ENCODE measurements at places on chromosomes 16 and 17. TPM values are rescaled to one million over a fixed set of nuclear protein-coding genes. Genes with fewer than 3 reads are reported as not detected.
A peak's percentile ranks its signal among the peaks of the same experiment; 100 is the strongest.

DNA sequence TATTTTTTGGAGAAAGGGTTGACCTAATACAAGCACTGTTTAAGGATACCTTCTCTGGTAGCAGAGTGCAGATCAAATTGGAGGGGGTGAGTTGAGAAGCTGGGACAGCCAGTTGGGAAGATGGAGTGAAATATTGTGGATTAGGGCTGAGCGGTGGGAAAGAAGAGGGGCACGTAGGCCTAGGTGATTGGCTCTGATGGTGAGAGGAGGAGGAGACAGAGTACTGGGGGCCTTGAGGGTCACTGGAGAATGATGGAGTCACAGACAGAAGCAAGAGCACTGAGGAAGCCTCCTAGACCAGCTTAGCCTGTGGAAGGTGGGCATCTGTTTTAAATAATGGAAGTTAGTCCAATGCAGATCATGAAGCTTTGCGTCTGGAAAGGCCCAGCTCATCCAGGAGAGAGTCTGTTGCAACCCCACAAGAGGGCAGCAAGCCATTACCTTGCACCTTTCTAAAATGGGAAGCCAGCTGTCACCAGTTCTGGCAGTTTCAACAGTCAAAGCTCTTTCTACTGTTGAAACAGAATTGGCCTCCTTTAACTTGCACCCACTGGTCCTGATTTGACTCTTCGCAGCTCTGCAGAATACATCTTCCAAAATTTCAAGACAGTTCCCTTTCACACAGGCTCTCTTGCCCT lies 11.8 kb downstream of the SLC9A5 start:
- peak; percentile 49 for DNase-seq

DNA sequence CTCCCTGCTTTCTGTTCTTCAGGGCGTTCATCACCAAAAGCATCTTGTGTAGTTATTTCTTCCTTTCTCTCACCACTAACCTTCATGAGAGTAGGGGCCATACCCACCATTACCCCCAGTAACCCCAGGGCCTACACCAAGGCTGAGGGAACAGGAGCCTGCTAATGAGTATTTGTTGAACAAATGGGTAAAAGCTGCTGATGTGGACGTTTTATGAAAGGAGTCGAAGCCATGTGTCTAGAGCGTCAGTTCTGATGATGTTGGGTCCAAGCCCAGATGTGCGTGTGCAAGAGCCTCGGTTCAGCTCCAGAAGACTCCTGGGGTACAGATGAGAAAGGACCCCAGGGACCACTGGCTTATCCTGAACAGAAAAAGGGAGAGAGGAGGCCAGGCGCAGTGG lies 77.1 kb upstream of the TBC1D3K start:
- DNase-seq = no peak

GRCh38 chr16:67543582-67543981 lies 15.0 kb downstream of the RIPOR1 start:
- DNase-seq = no peak

DNA sequence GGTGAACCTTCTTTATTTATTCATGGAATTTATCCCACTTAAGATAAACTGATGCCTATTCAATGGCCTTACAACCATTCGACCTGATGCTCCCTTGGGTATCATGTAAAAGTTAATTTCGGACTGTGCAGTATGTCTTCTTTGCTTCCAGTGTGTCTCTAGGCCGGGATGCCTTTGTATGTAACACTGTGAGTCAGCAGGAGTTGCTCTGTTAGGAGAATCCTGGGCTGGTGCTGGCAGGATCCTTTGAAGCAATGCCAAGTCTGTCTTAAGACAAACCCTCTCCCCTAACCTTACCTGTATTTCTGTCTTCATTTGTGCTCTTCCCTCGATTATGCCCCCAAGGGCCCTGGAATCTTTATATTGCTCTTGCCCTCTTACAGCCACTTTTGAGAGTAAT lies 37.9 kb upstream of the ABCA8 start:
- DNase-seq = no peak

- no peak for DNase-seq
Observed at GRCh38 chr16:35599429-35600160, 2140.2 kb downstream of the TP53TG3F start.

- no peak for DNase-seq
Observed at GRCh38 chr16:64900517-64900916, 221.3 kb downstream of the CDH11 start.

GRCh38 chr16:60739737-60740683 lies 1296.2 kb downstream of the CDH8 start:
- DNase-seq = no peak

DNA sequence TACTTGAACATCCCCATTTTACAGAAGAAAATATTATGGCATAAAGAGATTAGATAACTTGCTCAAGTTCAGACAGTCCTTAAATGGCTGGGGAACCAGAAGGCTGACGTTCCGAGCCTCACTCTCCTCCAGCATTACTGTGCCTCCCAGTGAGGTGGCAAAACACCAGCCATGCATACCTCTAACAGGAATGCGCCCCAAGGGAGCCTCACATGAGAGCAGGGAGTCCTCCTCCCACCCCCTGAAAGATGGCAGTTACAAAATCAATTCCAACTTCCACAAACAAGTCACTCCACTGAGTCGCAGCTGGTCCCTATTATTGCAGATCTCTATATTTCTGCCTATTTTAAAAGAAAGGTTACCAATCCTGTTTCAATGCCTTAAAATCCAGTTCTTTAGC lies 55.5 kb downstream of the ANKFY1 start:
- DNase-seq = no peak

DNA sequence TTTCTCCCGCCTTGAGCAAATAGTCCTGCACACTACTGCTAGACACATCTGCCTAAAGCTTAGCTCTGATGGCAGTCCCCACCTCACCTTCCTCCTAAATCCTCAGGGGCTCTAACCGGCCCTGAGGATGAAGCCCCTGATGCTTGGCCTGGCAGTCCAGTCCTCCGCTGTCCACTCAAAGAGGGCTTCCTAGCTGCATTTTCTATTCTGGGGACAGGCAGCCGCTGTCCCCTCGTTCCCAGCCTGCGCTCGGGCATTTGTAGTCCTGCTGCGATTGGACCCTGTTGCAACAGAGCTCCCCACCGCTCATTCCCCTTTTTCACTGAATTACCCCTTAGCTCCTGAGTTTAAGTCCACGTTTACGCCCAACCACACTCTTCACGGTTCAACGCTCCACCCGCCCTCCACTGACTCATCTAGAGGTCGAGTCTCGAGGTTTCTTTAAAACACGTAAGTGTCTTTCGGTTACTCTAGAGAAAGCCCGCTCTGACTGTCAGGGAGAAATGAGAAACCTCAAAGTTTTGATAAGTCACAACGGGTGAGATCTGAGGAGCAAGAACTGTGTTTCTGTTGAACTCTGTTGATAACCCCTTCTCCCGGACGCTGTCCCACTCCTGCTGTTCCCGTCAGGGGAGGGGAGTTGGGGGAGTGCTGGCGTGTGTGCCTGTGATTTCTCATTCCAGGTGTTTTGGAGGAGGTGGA lies 4.5 kb downstream of the CCR7 start:
- DNase-seq = peak; percentile 91

DNA sequence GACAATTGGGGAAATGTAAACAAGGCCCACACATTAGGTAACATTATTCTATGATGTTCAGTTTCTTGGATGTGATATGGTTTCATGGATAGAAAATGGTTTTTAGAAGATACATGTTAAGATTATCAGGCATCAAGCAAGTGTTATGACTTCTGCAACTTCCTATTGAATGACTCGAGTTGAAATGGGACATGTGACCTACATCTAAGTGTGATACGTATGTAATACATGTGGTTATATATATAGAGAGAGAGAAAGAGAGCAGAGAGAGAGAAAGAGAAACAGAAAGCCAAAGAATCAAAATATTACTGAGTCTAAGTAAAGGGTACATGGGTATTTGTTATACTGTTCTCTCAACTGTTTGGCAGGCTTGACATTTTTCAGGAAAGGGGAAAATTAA lies 1.7 kb downstream of the TMEM170A start:
- peak; percentile 38 for DNase-seq

DNA sequence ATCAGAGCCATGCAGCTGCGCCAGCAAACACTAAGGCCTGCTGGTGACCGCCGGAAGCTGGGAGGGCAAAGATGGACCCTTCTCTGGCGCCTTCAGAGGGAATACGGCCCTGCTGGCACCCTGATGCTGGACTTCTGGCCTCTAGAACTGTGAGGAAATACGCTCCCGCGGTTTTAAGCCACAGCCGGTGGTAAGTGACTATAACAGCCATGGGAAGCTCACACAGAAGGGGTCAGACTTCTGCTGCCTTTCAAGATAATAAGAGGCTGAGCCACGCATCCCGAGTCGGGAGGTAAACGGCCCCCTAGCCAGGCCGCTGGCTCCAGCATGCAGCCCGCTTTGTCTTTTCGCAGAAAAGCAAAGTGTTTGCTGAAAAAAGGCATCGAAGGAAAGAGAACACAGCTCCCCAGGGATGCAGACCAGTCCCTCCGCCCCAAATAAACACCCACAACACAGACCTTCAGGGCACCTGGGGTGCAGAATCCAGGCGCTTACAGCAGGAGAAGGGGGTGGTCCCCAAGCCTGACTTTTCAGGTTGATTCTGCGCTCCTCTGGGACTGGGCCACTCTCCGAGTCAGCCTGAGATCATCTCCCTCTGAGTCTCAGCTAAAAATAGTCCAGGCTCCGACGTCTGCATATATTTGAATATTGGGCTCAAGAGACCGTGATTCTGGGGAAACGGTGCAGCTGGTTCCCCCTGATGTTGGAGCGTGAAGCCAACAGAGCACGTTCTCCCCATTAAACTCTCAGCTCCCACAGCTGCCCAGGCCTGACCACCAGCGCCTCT lies 89.7 kb downstream of the MGAT5B start:
- DNase-seq = peak; percentile 82

- DNase-seq = no peak
Observed at GRCh38 chr17:10798332-10798749, 5.6 kb downstream of the TMEM238L start.

DNA sequence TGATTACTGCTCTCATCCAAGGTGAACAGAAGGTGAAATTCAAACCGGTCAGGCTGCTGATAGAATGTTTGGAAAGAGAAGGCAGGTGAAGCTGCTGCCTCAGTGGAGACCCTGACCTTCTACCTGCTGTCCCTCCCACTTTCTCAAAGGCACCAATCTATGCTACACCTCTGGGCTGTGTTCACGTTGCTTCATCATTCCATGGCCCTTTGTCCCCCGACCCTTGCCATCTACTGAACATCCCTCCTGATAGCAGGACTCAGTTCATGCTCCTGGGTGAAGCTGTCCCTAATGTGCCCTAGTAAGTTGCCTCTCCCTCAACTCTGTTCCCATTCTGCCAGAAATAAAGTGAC lies 44.2 kb upstream of the SOX9 start:
- DNase-seq = no peak

- DNase-seq = no peak
Observed at GRCh38 chr17:14197586-14197985, 39.1 kb downstream of the CDRT15 start.

DNA sequence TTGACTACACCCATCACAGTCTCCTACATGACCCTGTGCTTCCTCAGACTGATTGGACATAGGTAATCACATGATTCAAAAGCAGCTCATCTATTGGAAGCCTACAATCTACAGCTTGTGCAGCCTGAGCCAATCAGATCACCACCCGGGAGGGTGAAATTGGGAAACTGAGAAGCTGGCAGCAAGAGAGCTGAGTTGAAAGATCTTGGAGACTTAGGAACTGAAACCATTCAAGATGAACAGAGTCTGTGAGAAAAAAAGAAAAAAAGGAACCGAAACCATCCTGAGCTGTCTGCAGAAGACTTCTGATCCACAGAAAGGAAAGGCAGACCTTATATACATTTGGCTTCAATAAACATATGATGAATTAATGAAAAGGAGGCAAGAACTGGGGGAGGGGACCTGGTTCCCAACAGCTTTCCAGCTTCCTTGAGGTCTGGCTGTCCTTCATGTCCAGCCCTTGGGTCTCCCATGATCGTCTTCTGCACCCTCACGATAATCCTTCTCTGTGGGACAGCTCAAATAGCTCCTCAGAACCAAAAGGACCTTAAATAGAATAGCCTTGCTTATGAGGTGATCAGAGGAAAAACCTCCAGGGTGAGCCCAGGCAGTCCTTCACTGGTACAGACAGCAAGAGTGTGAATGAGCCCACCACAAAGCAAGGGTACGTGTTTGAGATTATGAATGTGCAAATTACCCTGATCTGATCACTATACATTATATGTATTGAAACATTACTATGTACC lies 32.6 kb downstream of the PLXDC1 start:
- DNase-seq = peak; percentile 83

DNA sequence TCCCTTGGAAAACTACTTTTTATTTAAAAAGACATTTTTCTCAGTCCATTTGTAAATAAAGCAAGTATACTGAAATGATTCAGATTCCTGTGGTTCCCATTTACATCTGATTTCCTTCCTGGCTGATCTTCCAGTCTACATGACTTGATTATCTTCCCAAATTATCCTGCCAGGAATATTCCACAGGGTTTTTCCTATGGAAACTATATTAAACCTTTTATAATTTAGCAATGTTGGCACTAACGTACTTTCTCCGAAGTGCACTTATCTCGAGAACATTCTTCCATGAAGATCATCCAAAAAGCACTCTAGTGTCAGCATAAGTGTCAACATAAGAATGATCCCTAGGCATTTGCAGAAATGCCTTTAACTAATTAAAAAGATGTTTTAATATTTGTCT lies 347.7 kb upstream of the KIF2B start:
- DNase-seq = no peak

DNA sequence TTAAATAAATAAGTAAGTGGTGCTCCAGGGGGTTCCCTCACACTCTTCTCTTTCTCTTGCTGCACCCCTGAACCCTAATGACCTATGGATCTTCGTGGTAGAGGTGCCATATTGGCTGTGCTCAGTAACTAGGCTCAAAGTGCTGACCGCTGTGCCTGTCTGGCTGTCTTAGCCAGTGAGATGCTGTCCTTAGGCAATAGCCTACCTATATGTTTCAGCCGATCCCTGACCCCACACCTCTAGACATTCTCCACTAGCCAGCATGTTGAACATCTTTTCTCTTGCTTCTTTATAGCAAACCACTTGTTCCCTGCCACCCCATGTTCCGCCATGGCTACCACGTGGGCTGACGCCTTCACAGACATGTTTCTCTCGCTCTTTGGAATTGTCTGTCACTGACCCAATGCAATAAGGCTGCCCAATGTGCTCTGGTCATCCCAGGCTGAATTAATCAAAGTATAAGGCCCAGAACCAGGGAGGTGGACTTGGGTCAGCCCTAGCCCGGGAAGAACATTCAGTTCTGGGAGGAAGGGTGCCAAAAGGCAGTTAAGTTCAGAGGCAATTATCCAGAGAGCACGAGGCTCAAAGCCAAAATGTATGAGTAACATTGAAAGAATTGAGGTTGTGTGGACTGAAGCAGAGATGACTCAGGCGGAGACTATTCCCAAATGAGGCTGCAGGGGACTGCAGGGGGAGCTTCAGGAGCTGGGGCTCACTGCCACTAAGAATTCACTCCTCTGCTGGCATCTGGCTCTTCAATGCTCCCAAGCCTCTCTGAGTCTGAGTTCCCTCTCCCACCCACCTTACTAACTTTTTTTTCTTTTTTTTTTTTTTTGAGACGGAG lies 28.7 kb upstream of the TNRC6A start:
- DNase-seq = no peak

Gene C1QBP
- 62.2 TPM for total RNA-seq

Gene AMZ2
- 74.3 TPM for total RNA-seq

Gene HP
- not detected for total RNA-seq

Gene OMG
- 0.39 TPM for total RNA-seq

Gene CPNE7
- total RNA-seq = 0.61 TPM

Gene GIT1
- 66.3 TPM for total RNA-seq

Gene CHAD
- total RNA-seq = 3.9 TPM

Gene ERN2
- total RNA-seq = not detected

Gene TRIM72
- 0.05 TPM for total RNA-seq
